BJ (cell line): ENCODE measurements at places on chromosomes 3 and 15. TPM values are rescaled to one million over a fixed set of nuclear protein-coding genes. Genes with fewer than 3 reads are reported as not detected.

DNA sequence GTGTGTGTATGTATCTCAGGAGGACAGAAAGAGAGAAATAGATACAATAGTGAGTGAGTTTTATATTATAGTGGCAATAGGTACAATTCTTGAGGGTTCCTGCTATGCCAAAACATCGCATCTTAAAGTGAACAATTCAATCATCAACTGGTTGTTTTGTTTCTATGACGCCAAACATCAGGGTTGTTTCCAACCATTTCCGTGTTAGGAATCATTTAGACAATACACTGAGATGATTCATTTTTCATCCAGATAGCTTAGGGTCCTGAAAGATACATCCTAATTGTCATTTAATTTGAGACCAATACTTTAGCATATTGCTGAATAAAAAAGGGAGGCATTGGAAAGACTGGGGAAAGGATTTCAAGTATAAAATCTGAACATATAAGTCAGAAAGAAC is 472.2 kb downstream of the MCTP2 start:
- DNase-seq: no peak

DNA sequence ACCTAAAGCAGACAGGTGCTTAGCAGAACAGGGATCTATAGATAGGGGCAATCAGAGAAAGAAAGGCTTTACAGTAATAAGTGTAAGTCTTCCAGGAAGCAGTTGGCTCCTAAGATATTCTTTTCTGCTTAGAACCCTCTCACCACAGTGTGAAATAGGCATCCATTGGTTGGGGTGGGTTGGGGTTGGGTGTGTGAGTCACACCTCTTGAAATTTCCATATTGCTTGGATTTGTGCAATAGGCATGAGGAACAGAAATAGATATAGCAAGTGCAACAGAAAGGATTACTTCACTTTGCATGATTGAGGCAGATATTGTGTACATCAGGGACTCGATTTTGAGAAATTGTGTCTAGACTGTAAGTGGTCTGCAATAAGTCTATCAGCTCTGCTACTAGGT is 200.1 kb upstream of the GAP43 start:
- no peak for DNase-seq

DNA sequence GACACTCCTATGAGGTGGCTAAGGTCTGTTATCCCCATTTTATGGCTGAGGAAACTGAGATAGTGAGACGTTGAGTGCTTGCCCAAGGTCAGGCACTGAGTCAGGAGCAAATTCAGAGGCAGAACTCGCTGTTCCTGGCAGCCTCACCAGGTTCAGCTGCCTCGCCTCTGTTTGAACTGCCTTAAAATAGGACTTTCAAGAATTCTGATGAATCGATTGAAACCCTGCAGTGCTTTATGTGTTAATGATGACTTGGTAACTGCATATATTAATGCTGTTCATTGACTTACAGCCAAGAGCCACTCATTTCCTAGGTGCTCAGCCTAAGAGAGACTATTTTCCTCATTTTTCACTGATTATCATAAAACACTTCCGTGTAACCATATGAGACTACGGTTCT is 79.5 kb upstream of the BHLHE40 start:
- DNase-seq: no peak

GRCh38 chr3:42694366-42694765 is 8.2 kb downstream of the HHATL start:
- DNase-seq: no peak

DNA sequence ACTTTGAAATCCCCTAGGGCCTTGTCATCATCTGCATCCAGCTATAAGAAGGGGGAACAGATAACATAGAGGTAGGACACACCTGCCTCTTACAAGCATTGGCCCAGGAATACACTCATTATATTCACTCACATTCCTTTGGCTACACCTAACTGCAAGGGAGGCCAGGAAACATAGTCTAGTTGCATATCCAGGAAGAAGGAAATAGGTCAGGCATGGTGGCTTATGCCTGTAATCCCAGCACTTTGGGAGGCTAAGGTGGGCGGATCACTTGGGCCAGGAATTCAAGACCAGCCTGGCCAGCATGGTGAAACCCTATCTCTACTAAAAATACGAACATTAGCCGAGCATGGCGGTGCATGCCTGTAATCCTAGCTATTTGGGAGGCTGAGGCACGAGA is 48.8 kb downstream of the GTPBP8 start:
- DNase-seq: no peak

- no peak for DNase-seq
These were observed 1.4 kb downstream of the EPHB3 start for GRCh38 chr3:184562878-184563560.

DNA sequence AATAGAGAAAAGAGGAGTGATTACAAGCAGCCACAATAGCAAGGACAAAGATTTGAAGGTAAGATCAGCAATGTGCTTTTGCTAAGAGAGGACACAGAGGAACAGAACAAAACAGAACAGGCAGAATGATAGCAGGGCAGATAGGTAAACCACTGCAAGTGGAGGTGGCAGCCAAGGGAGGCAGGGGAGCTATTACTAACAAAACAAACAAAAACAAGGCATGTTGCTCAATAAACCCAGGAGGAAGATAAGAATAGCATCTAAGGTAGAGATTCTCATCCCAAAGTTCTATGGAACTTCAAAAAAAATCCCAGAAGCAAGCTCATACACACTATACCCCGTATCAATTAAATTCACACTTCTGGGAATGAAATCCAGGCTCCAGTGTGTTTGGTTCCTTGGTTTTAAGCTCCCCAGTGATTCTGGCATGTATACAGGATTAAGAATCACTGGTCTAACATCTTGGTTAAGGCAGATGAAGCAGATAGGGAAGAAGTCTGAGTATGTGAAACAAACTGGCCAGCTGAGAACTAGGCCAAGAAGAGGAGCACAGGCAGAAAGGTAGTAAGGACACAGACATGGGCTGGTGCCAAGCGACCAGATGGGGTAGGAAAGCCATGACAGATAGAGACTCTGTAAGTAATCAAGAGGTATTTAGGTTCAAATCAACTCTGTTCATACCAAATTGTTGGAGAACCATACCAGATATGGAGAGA is 189.2 kb downstream of the DTWD1 start:
- no peak for DNase-seq

GRCh38 chr15:81469154-81469553 is 95.1 kb upstream of the TMC3 start:
- no peak for DNase-seq

The IL16 gene
- 0.01 and 0.06 TPM in 2 replicates for polyA plus RNA-seq

The ANKUB1 gene
- polyA plus RNA-seq: not detected in 2 replicates

The GADL1 gene
- polyA plus RNA-seq: not detected in 2 replicates

The LDHAL6B gene
- not detected in 2 replicates for polyA plus RNA-seq
